AG09309 (cell line): ENCODE measurements at places on chromosomes 13 and 19.

GRCh38 chr19:51034704-51035103, at the start of gene KLK12:
Gene KLK12, minus strand, starts transcription at chr19:51035002. Its CDS starts 381 bp downstream, at chr19:51034621.
- DNase-seq: no peak

DNA sequence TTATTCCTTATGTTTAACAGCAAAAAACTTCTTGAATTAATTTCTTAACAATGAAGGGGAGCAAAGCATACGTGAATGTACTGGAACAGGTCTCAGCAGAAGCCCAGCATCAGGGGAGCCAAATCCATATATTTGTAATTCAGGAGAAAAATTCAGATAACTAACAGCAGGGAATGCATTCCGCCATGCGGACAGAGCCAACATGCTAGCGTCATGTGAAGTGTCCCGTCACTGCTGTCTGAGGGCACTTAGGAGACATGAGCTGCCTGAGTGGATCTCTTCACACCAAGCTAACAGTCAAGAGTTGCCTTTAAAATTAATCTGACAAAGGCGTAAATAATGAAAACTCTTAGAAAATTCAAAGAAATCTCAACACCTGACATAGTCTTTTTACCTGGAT, 6.4 kb downstream of the AMER2 start:
- DNase-seq: no peak

GRCh38 chr19:40718774-40719391, 2.0 kb downstream of the ITPKC start:
- no peak for DNase-seq

GRCh38 chr13:94974015-94974951, 261.9 kb upstream of the SOX21 start:
- DNase-seq: no peak

DNA sequence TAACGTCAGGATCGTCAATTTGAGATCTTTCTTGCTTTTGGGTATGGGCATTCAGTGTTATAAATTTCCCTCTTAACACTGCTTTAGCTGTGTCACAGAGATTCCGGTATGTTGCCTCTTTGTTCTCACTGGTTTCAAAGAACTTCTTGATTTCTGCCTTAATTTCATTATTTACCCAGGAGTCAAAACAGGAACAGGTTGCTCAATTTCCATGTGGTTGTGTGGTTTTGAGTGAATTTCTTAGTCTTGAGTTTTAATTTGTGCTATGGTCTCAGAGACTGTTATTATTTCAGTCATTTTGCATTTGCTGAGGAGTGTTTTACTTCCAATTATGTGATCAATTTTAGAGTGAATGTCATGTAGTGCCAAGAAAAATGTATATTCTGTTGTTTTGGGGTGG, 153.1 kb downstream of the PCDH17 start:
- no peak for DNase-seq

GRCh38 chr13:48488995-48489394, 43.9 kb downstream of the RCBTB2 start:
- no peak for DNase-seq

DNA sequence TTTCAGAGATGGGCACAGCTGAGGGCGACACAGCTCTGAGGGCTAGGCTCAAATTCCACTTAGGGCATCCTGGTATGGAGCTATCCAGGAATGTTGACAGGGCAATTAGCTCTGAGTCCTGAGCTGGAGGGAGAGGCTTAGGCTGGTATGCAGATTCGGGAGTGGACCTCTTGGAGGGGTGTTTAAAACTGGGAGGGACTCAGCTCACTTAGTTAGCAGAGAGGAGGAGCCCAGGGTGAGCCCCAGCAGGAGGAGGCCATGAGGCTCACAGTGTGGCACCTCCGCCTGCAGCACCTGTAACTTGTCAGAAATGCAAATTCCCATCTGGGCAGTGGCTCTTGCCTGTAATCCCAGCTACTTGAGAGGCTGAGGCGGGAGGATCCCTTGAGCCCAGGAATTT, 10.2 kb upstream of the NOP53 start:
- DNase-seq: no peak
